Aorta (tissue), 5 donors: ENCODE measurements at places on chromosomes 1 and 21. TPM values are rescaled to one million over a fixed set of nuclear protein-coding genes. Genes with fewer than 3 reads are reported as not detected.

DNA sequence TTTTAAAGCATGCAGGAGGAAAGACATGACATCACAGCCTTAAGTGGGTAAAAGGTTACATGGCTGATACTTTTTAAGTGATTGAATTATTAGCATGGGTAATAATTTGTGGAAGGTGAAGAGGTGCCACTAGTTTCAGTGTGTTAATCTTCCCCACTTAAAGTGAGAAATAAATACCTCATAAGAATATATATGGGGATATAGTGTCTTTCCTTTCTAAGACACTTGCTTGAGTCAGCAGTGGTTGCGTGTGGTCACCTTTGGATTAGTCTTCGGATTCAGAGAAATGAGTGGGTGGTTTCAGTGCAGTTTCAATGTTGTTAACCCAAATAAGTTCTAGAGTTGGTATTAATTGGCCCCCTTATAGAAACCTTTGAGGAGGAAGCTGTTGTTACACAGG, 94.1 kb downstream of the ADGRL2 start:
- H3K36me3 ChIP-seq = no peaks in the 10 kb centered on the region
- H3K27me3 ChIP-seq = no peaks in the 10 kb centered on the region
- H3K4me1 ChIP-seq = no peaks in the 10 kb centered on the region
- H3K27ac ChIP-seq = no peak overlapping the region
- DNase-seq = no peak

TEDDM1 gene
- not detected for total RNA-seq

TSPAN2 gene
- 49.5 TPM for total RNA-seq

DNA sequence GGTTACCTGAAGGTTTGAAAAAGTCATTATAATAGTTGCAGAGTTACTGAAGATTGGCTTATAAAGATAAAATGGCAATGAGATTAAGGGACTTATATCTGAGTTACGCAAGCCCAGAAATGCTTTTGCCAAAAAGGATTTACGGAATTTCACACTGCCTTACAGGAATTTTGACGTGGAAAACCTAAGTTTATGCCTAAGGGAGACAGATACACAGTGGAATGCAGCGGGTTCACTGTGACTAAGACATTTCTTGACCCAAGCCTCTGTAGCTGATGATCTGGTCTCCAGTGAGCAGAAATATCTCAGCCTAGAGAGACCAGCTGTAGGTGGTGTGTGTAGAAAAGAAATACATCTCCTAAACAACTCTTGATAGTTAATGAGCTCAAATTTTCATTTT, 10.1 kb upstream of the EXO1 start:
- no peaks in the 10 kb centered on the region for H3K36me3 ChIP-seq
- DNase-seq = no peak
- H3K4me1 ChIP-seq = no peaks in the 10 kb centered on the region
- H3K27ac ChIP-seq = no peak overlapping the region
- H3K27me3 ChIP-seq = no peaks in the 10 kb centered on the region

- no peak overlapping the region for H3K27ac ChIP-seq
- no peaks in the 10 kb centered on the region for H3K4me1 ChIP-seq
- no peak overlapping the region for H3K4me3 ChIP-seq
These were observed 7.4 kb downstream of the SOX13 start for GRCh38 chr1:204080163-204080903.

C1orf56 gene
- 3.0 TPM for total RNA-seq

GRCh38 chr21:38740090-38740489, 65.6 kb upstream of the ETS2 start:
- H3K27ac ChIP-seq = no peak overlapping the region
- no peak for DNase-seq
- H3K4me1 ChIP-seq = no peaks in the 10 kb centered on the region
- no peaks in the 10 kb centered on the region for H3K27me3 ChIP-seq

FAM163A gene
- total RNA-seq = not detected

TRIM63 gene
- 0.24 TPM for total RNA-seq

PTAFR gene
- 8.8 TPM for total RNA-seq

KCNA3 gene
- 2.4 TPM for total RNA-seq

GRCh38 chr1:234520908-234521817, 42.2 kb upstream of the TARBP1 start:
- H3K36me3 ChIP-seq = no peaks in the 10 kb centered on the region
- H3K27ac ChIP-seq = no peak overlapping the region
- peaks cover 4% of the 10 kb centered on the region for H3K4me1 ChIP-seq
- H3K27me3 ChIP-seq = no peaks in the 10 kb centered on the region
- DNase-seq = no peak

- H3K4me3 ChIP-seq = peak overlapping the region; percentile 67
- no peak overlapping the region for H3K27ac ChIP-seq
- DNase-seq = peak; percentile 84
- H3K36me3 ChIP-seq = no peaks in the 10 kb centered on the region
- peaks cover 4% of the 10 kb centered on the region for H3K4me1 ChIP-seq
These were observed 15.8 kb downstream of the TCP10L start for GRCh38 chr21:32569261-32570230.

RAB29 gene
- 19.5 TPM for total RNA-seq

GRCh38 chr1:208808301-208808700, 564.1 kb upstream of the PLXNA2 start:
- H3K27ac ChIP-seq = no peak overlapping the region
- H3K36me3 ChIP-seq = no peaks in the 10 kb centered on the region
- H3K4me1 ChIP-seq = no peaks in the 10 kb centered on the region
- no peak overlapping the region for H3K4me3 ChIP-seq
- H3K27me3 ChIP-seq = peaks cover under 1% of the 10 kb centered on the region
- DNase-seq = no peak

CFAP57 gene
- 0.13 TPM for total RNA-seq
